ENCODE measurements at places on chromosomes 4 and X.

GRCh38 chr4:87330761-87331160 is 8.1 kb upstream of the HSD17B13 start:
- DNase-seq = no peak

- DNase-seq = no peak
Measured at GRCh38 chrX:22686138-22686541, 313.6 kb upstream of the DDX53 start.

DNA sequence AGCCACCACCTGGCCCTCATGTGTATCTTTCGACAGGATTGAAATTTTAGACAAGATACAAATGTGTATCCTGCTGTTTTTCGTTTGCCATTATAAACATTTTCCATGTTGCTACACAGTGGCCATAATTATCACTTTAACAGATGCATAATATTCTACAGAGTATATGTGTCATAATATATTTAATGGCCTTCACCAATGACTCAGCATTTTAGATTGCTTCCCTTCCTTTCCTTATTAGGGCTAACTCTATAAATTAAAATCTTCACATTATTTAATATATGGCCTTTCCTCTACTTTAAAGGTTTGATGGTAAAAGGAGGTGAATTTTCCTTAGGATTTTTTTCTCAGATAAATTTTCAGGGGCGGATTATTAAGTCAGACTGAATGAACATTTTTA is 97.4 kb downstream of the HS6ST2 start:
- DNase-seq = no peak

- no peak for DNase-seq
Measured at GRCh38 chrX:20623448-20623847, 356.7 kb upstream of the RPS6KA3 start.

GRCh38 chr4:181855307-181855706 is 387.9 kb upstream of the TENM3 start:
- DNase-seq = no peak

DNA sequence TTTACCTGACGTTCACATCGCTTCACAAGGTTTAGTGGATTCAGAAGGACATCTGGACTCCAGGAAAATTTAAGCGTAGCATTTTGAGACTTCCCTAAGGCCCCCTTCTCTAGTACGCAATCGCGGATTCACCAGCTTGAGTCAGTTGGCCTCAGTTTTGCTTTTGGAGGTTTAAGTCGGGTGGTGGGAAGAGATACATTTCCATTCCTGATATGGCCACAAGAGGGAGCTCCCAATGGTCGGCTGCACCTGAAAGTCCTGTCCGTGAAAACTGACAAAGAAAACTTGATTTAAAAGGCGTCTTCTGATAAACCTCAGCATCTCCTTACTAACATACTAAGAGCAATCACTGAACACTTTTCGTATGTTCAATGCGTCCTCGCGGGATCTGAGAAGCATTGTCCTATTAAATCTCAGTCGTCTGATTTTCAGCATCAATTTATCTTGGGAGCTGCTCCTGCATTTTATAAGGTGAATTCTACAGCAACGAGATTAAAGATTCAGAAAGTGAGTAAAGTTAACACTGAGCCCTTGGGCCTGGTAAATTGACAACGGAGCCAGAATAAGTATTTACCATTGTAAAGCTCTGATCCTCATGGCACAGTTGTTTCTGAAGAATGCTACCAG is 50.6 kb downstream of the LGI2 start:
- DNase-seq = peak; percentile 7

GRCh38 chrX:26631385-26631784 is 415.4 kb downstream of the MAGEB5 start:
- DNase-seq = no peak

DNA sequence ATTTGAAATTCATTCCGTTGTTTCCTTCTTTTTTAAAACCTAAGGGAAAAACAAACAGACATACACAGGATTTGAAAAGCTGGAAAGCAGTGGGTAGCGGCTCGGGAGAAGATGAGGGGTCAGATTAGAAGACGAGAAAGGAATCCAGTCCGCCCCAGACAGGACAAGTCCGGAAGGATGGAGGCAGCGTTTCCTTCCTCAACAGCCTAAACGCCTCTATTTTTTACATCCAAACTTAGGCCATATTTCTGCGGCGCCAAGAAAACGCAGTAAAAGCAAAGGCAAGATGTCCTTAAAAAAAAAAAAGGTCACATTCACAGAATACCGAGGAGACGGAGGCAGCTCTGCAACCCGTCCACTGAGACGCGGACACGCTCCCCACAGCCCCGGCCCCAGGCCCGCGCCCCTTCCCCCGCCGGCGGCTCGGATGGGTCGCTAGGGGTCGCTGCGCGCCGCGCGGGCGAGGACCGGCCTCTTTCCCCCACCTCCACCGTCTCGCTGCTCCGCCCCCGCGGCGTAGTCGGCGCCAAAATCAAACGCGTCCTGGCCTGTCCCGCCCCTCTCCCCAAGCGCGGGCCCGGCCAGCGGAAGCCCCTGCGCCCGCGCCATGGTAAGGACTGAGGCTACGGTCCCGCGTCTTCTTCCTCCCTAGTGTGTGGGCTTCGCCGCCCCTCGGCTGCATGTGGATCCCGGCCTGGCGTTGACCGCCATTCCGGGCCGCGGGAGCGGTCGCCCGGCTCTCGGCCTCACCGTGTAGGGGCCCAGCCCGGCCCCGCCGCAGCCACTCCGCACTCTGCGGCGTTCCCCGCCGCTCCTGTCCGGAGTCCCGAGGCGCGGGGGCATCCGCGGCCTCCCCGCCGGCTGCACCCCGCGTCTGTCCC is at the start of gene MND1:
Gene MND1, plus strand, starts transcription at position 558 of the 881 bp plus-strand sequence. Its CDS starts 50 bp downstream, at position 608.
- DNase-seq = peak; percentile 84

- no peak for DNase-seq
Measured at GRCh38 chr4:86220121-86220520, 139.7 kb downstream of the MAPK10 start.

GRCh38 chrX:134721766-134722532 is 63.7 kb upstream of the PLAC1 start:
- DNase-seq = no peak

DNA sequence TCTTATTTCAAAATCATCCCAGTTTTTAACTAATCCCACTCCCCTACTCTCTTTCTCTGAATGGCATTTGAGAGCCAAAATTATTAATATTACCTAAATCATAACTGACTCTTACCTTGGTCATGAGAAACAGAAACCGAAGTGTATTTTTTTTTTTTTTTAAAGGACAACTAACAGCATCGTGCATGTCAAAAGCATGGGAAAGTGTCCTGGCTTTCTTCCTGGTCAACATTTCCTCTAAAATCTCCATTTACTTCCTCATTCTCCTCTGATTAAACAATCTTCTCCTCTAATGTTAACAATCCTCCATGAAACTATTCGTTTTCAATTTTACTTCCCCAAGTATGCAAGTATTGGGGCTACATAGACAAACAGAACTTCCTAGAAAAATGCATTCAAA is 2.1 kb upstream of the STS start:
- no peak for DNase-seq

- no peak for DNase-seq
Measured at GRCh38 chr4:35725131-35725530, 519.2 kb downstream of the ARAP2 start.

GRCh38 chr4:168386002-168386401 is 67.5 kb upstream of the DDX60 start:
- DNase-seq = no peak

DNA sequence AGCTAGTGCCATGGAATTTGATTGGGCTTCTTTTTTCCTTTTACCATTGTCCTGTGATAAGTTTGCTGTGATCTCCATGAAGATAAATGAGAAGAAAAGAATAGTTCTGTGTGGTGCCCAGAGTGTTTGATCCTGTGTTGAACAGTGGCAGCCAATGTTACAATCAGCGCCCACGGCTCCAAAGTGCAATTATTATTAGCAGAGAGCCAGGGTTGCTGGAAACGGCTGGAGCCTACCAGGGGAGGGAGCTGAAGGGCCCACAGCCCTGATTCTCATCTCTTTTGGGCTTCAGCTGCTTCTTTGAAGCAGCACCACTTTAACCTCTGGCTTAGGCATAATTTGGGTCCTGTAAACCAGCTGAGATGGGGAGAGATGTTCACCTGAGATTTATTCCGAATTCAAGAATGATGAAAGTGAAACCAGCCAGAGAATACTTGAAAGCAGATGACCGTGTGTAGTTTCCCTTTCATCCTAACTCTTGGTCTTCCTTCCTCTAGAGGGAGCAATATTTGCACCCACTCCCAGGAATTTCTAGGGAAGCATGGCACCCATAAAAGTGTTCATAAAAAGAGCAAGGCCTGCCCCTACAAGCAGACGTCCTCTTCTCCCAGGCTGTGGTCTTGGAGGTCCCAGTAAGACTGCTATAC is 298.3 kb downstream of the EVC2 start:
- no peak for DNase-seq

- DNase-seq = no peak
Measured at GRCh38 chr4:75037252-75037651, 104.3 kb downstream of the PARM1 start.

DNA sequence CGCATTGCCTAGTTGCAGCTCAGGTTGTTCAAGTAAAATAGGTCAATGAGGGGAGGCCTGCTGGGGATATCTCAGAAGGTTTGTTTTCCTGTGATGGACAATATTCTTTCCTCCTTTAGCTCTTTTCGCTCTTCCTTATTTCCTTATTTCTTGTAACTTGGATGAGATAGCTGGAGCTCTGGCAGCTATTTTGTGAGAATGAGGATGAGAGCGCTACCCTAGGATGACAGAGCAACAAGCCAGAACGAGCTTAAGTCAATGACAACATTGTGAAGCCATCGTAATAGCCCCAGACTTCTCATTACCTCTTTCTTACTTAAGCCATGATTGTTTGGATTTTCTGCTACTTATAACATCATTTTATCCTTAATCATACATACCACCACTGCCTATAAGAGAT is 124.3 kb upstream of the GATB start:
- DNase-seq = no peak

GRCh38 chr4:97309121-97309520 is 834.2 kb downstream of the STPG2 start:
- no peak for DNase-seq

DNA sequence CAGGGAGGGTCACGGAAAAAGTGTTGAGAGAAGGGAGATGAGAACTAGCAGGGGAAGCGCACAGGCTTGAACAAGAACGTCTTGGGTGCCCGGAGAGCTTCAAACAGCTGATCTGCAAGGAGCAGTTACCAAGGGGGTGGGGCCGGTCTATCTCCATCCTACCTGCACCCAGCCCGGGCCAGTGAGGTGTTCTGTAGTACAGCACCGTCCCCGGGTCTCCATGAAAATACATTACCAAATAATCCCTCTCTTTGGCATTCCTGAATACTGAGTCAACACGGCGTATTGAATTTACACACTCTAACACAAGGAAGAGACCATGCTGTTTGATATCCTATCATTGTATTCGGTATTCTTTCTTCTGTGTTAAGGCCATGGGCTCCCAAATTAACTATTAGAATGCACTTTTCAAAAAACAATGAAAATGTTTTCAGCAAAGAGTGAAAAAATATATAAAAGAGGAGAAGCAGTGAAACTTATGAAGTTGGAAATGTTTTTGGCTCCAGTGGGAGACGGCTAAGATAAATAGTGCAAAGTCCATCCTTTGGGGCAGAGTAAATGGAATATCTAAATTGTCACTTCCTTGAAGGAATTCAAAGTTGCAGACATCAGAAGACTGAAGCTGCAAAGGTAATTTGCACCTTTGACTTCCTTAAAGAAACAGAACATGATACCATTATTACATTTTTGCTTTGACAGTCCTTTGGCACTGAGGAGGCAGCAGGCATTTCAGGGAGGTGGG is 90.3 kb downstream of the DHRSX start:
- DNase-seq = no peak

GRCh38 chrX:143854006-143854405 is 29.9 kb upstream of the UBE2NL start:
- no peak for DNase-seq

GRCh38 chr4:123674762-123675465 is 278.3 kb downstream of the SPRY1 start:
- no peak for DNase-seq

DNA sequence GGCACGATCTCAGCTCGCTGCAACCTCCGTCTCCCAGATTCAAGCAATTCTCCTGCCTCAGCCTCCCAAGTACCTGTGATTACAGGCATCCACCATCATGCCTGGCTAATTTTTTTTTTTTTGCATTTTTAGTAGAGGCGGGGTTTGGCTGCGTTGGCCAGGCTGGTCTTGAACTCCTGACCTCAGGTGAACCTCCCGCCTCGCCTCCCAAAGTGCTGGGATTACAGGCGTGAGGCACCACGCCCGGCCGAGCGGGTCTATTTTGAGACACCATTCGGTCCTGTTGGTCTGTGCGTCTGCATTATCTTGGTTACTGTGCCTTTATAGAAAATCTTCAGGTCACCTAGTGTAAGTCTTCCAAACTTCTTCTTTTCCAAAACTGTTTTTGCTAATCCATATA is 21.7 kb upstream of the RGS12 start:
- DNase-seq = no peak

DNA sequence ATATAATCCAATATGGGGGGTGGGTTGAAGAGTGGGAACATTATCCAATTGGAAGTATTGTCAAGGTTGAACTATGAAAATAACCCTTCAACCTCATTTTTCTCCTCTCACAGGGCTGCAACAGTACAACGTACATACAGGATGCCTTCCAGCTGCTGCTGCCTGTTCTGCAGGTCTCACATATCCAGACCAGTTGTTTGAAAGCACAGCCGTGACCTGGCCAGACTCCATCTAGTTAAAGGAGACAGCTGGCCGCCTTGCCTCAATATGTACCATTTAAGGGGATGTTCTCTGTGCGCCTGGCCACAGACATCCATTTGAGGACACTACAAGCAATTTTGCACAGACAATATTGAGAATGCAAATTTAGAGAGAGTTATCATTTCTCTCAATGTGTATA is 75.7 kb downstream of the FAM114A1 start:
- DNase-seq = no peak

DNA sequence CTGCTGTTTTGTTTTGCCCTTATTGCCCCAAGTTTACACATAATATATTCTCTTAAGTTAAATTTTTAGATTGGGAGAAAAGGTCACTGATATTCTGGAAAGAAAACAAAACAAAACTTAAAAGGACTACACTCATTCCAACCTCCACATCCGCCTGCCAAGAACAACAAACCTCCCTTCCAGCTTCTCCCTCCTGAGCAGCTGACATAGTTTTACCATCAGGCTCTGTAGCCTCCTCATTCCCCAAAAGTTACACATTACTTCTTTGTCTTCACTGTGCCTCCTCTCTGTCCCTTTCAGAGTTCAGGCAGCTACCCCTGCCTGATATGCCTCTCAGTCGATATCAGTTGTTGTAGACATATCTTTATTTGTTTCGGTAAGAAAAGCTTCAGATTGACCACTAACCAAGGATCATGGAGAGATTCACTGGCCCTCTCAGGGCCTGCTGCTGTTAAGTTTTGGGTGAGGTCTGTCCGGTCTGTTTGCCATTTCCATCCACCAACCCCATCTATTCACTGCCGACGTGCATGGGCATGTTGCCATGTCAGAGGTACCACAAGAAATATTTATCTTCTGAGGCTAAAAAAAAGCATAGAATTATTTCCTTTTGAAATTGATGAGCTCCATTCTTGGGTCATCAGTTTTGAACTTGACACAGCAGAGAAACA is 164.1 kb downstream of the GASK1B start:
- DNase-seq = no peak

DNA sequence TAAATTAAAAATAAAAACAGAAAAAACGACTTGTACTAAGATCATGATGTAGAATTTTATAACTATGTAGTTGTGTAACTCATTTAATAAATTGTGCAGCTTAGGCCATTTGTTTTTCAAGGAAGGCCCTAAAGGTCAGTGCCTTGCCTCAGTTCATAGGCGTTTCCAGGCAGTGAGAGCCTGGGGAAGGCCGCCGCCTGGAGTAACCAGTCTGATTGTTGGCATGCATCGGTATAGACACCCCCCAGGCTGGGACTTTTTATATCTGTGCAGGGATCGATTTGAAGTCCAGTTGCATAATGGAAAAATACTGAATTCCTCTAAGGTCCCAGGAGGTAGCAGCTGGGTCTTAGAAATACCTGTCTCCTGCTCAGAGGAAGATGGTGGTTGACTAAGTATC is 77.2 kb downstream of the TMEM131L start:
- no peak for DNase-seq

All from activated T-helper 1 cell treated with Interleukin-2 at 50 U/mL for 16 hours (primary cell).